T-helper 9 cell (primary cell): ENCODE measurements at places on chromosomes 4 and X.

DNA sequence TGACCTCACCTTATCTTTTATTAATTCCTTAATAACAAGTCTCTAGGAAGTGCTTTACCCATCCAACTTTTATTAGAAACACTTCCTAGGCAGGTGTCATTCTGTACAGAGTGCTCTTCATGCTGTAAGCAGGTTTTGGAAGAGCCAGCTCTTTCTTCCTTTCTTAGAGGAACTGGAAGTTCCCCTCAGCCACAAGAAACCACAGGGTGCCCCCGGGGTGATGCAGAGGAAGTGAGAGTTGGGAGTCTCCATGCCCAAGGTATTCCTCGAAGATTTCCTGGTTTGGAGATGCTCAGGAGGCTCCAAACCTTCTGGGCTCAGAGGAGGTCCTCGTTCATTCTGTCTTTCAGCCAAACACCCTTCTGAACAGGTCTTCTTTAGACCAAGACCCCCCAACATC, 83.8 kb downstream of the EGF start:
- no peak for DNase-seq

- DNase-seq = no peak
Observed at GRCh38 chr4:38805530-38806145, 1.0 kb upstream of the TLR1 start.

- DNase-seq = no peak
Observed at GRCh38 chrX:15643786-15644559, 20.6 kb downstream of the CLTRN start.

DNA sequence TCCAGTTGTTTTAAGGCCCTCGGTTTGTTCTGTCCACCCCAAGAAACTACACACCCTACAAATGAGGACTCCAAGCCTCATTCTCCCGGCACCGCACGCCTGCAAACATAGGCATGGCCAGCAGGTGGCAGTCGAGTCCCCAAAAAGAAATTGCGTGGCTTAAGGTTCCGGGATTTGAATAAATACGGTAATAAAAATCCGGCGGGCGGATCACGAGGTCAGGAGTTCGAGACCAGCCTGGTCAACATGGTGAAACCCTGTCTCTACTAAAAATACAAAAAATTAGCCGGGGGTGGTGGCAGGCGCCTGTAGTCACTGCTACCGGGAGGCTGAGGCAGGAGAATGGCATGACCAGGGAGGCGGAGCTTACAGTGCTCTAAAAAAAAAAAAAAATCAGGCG, 21.8 kb upstream of the CSF2RA start:
- peak; percentile 64 for DNase-seq

DNA sequence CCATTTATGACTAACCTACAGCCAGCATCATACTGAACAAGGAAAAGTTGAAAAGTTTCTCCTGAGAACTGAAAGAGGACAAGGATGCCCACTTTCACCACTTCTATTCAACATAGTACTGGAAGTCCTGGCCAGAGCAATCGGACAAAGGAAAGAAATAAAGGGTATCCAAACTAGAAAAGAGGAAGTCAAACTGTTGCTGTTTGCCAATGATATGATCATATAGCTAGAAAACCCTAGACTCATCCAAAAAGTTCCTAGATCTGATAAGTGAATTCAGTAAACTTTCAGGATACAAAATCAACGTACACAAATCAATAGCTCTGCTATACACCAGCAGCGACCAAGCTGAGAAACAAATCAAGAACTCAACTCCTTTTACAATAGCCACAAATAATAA, 64.5 kb downstream of the CENPC start:
- no peak for DNase-seq

- DNase-seq = no peak
Observed at GRCh38 chr4:58711039-58711438, 1600.9 kb upstream of the IGFBP7 start.

- no peak for DNase-seq
Observed at GRCh38 chrX:120244395-120244734, 6.2 kb upstream of the ZBTB33 start.

DNA sequence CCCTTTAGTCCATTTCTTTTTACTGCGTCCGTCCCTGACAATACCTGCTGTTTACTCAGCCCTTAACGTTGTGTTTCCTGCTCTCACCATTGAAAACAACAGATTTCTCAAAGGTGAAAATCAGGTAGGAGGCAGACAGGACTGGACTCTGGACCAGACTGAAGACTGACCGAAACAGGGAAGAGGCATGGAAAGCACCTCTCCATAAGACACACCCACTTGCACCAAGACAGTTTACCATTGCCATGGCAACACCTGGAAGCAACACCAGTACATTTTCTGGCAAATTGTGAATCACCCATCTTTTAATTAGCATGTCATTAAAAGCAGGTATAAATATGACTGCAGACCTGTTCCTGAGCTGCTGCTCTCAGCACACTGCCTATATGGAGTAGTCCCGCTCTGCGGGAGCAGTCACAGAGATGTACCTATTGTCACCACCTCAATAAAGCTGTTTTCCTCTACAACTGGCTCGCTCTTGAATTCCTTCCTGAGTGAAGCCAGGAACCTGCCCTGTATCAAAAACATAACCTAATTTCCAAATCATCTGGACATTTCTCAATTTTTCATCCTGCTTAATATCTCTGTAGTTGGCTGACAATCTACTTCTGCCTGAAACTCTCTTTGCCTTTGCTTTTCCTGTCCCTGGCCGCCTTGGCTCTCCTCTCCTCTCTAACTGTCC, 117.0 kb downstream of the RNF150 start:
- DNase-seq = no peak

DNA sequence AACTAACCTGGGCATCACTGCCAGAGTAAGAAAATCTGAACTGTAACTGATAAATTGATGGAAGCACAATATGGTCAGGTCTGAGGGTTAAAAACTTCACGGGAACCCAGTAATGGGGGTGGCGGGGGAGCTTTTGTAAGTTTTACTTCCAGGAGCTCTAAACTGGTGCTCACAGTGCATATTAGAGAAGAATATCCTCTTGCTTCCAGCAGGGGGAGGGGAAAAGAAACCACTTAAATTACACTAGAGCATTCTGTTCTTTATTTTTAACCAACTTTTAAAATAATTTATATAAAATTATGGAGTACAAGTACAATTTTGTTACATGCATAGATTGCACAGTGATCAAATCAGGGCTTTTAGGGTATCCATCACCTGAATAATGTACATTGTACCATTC, 33.7 kb downstream of the WDR17 start:
- no peak for DNase-seq

GRCh38 chr4:107913283-107913899, 18.0 kb upstream of the CYP2U1 start:
- DNase-seq = no peak

- peak; percentile 1 for DNase-seq
Observed at GRCh38 chr4:56681158-56681852, at the start of gene HOPX. Gene HOPX (minus strand): TSS chr4:56681296. CDS start chr4:56657816, 23,480 bp downstream.

GRCh38 chr4:61336916-61337315, 136.8 kb downstream of the ADGRL3 start:
- DNase-seq = no peak

DNA sequence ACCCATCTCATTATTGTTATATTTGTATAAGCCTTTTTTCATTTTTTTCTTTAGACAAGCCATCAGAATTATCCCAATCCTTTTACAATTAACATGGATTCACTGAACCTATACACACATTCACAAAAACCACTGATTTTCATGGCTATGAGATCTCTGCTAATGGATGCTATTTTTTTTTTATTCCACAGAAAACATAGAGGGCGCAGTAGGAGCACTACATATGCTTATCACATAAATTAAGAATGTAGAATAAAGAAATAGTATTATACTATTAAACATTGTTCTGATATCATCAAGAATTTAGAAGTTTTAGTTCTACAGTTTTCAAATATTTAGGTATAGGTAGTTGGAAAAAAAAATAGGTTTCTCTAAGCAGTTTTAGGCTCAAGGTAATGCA, 1477.4 kb downstream of the ARAP2 start:
- DNase-seq = no peak

GRCh38 chr4:40241941-40242340, 45.1 kb downstream of the RHOH start:
- no peak for DNase-seq

DNA sequence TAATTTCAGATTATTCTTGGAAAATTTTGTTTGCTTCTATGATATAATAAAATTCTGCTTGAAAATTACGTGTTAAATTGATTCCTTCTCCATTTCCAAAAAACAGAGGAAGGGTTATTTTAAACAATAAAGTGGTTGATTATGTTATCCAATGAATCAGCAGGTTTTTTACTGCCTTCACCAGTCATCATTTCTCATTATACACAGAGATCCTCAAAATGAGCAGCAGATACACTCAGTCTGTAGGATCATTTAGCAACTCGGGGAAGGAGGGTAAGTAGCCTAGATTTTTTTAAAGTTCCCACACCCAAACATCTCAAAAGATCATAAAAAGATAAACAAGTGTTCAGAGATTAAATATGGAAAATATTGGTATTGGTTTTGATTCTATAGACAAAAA, 6.8 kb upstream of the TMEM144 start:
- no peak for DNase-seq

- no peak for DNase-seq
Observed at GRCh38 chrX:38249965-38250364, 29.3 kb upstream of the SRPX start.

- no peak for DNase-seq
Observed at GRCh38 chr4:44725166-44725565, 1.2 kb downstream of the GNPDA2 start.

- no peak for DNase-seq
Observed at GRCh38 chr4:12393631-12394262, 965.1 kb upstream of the HS3ST1 start.

DNA sequence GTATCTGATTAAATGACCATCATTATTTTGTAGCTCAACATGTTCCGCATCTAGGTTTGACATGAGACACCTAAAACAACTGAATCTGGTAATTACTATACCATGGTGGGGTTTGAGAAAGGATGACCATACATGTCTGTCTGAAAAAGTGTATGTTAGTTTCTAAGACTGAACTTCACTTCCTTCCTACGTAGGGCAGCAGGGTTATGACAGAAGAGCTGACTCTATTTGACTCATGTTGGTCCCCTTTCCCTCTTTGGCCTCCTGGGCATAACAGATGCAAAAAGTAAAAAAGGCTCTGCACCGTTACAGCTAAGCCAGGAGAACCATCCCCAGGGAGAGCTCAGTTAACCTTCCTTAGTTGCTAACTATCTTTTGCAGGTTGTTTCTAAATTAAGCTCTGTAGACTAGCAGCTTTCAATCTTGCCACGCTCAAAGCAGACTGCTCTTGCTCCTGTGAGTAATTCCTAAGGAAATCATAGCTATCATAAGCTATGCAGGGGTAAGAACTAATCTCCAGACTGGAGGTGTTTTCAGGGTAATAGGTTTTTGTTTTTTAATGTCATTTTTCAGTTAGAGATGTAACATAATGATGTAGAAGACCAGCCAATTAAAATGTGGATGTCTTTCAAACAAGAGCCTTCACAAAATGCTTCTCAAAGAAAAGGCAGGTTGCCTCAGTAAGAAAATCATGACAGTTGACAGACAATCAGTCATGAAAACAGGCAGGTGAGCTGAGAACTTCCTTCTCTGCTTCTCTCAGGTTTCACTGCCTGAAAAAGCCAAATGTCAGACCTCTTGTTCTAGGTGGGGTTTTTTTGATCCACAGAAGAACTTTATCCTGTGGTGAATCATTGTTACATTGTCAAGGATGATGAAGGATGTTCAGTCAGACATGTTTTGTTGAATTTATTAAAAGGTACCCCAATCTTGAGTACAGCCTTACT, 66.9 kb upstream of the DAPP1 start:
- DNase-seq = no peak

GRCh38 chr4:100879471-100879870, 361.6 kb upstream of the EMCN start:
- DNase-seq = no peak

DNA sequence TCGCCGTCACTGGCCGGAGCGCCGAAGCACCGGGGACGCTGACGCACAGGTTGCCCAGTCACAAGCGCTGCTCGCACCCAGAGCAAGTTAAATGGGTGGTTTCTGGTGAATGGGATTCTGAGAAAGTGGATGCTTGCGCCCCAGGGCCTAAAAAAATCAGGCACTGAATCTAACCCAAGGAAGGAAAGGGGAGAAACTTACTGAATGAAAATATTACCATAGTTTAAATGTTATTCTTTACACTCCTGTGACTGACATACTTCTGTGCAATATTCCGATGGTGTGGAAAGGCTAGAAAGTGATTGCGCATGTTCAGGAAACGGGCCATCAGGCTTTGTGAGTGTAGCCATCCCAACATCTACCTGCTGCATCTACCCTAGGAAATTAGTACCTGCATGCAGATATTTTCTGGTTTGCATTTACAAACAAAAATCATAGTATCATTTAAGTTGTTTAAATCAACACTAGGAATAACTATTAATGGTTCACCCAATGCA, 838 bp upstream of the ABCG2 start:
- DNase-seq = no peak

DNA sequence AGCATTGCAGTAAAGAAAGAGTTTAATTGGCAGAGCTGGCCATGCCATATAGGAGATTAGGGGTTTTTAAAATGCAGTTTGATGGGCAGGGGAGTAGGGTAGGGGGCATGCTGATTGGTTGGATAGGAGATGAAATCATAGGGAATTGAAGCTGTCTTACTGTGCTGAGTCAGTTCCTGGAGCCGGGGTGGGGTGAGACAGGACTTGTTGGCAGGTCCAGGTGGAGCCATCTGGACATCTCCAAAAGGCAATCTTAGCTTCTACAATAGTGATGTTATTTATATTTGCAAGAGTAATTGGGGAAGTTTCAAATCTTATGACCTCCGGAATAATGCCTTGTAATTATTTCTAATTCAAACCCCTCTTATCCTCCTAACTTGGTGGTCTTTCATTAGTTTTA, 32.4 kb upstream of the PGM2 start:
- DNase-seq = no peak

GRCh38 chr4:635851-636627, 10.7 kb downstream of the PDE6B start:
- DNase-seq = no peak

DNA sequence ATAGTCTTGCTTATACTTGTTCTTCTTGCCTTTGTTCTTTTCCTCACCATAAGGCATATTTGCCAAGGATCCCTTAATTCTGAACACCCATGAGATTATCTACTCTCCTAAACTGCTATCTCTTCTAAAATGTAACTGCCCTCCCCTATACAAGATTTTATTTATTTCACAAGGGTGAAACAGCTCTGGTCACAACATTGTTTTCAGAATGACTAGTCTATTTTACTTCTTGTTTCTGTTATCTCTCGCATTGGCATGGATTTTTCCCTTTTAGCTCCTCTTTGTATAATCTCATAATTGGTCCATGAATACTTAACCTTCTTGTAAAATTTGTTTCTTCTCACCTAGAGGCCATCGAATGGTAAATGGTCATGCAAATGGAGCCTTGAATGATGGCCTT, 17.2 kb upstream of the COL25A1 start:
- DNase-seq = no peak
